ENCODE measurements at places on chromosomes 16 and 17. TPM values are rescaled to one million over a fixed set of nuclear protein-coding genes. Genes with fewer than 3 reads are reported as not detected.

DNA sequence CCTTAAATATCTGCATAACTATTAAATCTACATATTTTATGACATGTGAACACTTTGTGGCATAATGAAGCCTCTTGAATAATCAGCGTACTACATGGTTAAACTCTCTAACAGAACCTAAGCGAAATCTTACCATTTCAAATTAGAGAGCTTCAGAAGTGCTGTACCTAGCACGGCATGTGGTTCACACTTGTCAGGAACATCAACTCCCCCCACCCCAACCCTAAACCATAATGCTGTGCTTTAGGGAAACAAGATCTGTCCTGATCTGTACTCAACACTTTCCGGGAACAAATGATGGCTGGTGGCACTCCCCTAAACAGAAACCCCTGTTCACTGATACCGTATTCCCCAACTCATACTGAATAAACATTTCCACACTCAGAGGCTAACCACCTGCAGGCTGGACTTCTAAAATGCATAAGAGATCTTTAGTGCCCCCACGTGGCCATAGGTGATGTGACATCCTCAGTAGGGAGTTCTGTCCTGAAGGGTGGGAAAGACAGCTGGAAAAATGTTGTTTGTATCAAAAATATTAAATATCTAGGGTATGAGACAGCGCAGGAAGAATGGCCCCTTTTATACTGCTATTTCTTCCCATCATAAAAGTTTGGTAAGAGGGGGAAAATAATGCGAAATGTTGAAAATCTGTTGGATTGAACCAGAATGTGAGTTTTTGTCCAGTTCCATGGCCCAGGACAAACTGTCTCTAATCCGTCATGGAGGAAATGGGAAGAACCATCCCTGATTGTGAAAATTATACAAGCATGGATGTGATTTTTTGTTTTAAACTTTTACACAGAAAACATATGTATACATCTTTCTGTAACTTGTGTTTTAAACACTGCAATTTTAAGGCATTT is 88.6 kb downstream of the USP31 start:
- DNase-seq, result peak; percentile 27

GRCh38 chr17:10053782-10054540 is 144.4 kb downstream of the GAS7 start:
- no peak for DNase-seq

DNA sequence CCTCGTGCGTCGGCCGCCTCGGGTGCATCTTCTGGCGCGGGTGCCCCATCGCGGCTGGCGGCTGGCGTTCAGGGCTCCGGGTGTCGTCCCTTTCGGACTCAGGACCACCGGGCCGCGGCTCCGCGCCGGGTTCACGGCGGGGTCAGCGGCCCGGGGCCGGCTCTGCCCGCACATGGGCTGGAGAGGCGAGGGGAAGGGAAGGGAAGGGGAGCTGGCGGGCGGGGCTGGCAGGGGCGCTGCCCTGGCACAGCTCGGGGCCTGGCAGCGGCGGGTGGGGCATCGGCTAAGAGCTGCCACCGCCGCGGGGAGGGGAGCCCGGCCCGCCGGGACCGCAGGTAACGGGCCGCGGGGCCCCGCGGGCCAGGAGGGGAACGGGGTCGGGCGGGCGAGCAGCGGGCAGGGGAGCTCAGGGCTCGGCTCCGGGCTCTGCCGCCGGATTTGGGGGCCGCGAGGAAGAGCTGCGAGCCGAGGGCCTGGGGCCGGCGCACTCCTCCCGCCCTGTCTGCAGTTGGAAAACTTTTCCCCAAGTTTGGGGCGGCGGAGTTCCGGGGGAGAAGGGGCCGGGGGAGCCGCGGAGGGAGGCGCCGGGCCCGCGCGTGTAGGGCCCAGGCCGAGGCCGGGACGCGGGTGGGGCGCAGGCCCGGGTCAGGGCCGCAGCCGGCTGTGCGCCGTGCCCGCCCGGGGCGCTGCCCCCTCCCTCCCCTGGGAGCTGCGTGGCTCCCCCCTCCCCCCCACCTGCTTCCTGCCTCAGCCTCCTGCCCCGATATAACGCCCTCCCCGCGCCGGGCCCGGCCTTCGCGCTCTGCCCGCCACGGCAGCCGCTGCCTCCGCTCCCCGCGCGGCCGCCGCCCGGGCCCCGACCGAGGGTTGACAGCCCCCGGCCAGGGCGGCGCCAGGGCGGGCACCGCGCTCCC is 646 bp downstream of the HIC1 start:
- peak; percentile 53 for DNase-seq

CLDN6 gene
- polyA plus RNA-seq, result not detected

TP53TG3C gene
- not detected for polyA plus RNA-seq

C17orf50 gene
- 0.34 TPM for polyA plus RNA-seq
